Occipital lobe (tissue), 3 donors: ENCODE measurements at places on chromosomes 7 and 10. TPM values are rescaled to one million over a fixed set of nuclear protein-coding genes. Genes with fewer than 3 reads are reported as not detected.

DNA sequence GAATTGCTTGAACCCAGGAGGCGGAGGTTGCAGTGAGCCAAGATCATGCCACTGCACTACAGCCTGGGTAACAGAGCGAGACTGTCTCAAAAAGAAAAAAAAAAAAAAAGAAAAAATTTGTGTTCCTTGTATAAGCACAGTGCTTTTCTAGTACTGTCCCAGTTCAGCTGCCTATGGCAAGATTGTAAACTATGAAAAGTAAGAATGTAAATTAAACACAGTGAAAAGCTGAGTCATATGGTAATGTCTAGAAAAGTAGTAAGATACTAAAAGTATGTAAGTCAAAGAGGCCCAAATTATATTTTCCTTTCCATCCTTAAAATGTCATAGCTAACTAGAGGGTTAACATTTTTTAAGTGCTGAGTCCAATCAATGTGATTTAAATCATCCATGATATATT is 42.8 kb downstream of the RBM20 start:
- no peak for DNase-seq

SUN3 gene
- total RNA-seq = not detected

TSPAN13 gene
- 91.9 TPM for total RNA-seq

- no peak for DNase-seq
Observed at GRCh38 chr10:33381451-33382215, 47.2 kb upstream of the NRP1 start.

- DNase-seq = no peak
Observed at GRCh38 chr7:19106241-19107080, 11.0 kb downstream of the TWIST1 start.

SFTPA1 gene
- 0.16 TPM for total RNA-seq

PGAM1 gene
- total RNA-seq = 109 TPM

TAS2R5 gene
- total RNA-seq = 3.4 TPM

GRCh38 chr10:94200146-94200837 is 162.4 kb downstream of the NOC3L start:
- no peak for DNase-seq

GRCh38 chr10:104032144-104032775 is 53.4 kb downstream of the COL17A1 start:
- DNase-seq = no peak

DNA sequence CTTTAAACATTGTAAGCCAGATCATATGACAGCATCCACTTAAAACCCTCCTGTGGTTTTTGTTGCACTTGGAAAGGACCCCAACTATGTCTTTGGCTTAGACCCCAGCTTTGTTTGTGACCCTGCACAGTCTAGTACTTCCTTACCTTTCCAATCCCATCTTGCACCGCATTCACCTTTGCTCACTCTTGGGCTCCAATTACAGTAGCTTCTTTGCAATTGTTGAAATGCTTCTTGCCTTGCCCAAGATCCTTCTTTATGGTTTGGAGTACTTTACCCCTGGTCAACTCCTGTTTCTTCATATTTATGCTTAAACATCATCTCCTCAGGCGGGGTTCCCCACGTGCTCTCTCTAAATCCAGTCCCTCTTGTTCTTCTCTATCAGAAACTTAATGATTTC is 162.6 kb downstream of the PTEN start:
- DNase-seq = no peak

GRCh38 chr7:28570970-28571288 is 158.6 kb downstream of the CREB5 start:
- no peak for DNase-seq

- no peak for DNase-seq
Observed at GRCh38 chr7:2614631-2615330, 17.0 kb upstream of the TTYH3 start.

BLOC1S2 gene
- 44.0 TPM for total RNA-seq

- DNase-seq = no peak
Observed at GRCh38 chr7:131543298-131543697, 13.1 kb downstream of the PODXL start.

GSDME gene
- 38.2 TPM for total RNA-seq

DNA sequence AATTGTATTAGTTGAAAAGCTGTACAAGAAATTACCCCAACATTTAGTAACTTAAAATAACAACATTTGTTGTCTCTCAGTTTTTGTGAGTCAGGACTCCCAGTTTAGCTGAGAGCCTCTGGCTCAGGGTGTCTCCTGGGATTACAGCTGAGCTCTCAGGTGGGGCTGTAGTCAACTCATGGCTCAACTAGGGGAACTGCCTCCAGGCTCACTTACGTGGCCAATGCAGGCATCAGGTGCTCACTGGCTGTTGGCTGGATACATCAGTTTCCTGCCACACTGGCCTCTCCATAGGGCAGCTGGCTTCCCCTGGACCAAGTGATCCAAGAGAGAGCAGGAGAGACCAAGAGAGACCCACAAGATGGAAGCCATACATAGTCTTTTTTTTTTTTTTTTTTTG is 17.5 kb downstream of the CCNY start:
- no peak for DNase-seq

GRCh38 chr7:4809091-4809591 is 33.7 kb downstream of the AP5Z1 start:
- DNase-seq = no peak

JAKMIP3 gene
- 4.8 TPM for total RNA-seq

- no peak for DNase-seq
Observed at GRCh38 chr10:22310928-22311327, 5.3 kb upstream of the COMMD3 start.

- DNase-seq = no peak
Observed at GRCh38 chr7:2575046-2575732, 16.4 kb downstream of the IQCE start.

DNA sequence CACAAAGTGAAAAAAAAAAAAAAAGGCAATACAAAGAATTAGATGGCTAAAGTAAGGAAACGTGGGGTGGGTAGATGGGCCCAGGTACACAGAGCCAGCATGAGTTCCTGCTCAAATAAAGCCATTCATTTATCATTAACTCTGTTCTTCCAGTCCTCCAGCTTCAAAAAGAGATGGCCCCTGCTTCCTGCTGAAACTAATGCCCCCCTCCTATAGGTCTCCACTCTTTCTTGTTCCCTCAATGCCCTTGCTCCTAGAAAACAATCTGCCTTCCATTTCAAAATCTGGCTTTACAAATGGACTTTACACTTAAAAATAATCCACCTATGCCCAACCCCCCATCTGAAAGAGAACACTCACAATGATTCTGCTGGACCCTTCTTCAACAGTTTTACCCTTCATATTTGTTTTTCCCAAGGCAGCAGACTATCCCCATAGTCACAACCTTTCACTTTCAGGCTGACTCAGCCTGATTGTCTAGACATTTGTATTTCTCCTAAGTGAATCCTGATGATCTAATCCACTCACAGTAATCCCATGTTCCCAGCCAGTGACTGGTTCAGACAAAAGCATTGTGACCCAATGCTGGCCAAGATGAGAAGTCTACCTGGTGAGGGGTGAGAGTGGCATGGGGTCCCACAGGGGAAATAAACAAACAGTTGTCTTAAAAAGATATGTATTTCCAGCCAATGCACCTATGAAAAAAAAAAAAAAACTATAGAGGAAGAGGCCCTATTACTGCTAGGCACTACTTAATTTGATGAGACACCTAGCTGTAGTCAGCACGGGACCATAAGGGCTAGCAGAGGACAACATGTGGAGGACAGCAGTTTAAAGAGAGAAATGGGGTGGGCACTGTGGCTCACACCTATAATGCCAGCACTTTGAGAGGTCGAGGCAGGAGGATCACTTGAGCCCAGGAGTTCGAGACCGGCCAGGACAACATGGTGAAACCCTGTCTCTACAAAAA is 74.6 kb upstream of the GRID1 start:
- DNase-seq = no peak

DNA sequence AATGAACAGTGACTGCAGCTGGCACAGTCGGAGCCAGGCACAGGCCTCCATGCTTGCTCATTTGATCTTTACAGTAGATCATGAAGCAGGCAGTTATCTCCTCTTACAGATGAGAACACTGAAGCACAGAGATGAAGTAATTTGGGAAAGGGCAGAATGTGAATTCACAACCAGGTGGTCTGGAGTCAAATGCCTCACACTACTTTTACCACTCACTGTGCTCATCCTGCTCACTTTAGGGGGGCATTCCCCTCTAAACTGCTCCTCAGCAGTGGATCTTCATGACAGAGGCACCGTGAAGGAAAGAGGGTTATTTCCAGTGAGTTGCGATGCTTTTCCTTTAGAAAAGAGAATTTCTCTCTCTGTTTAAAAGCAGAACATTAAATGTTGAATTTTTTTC is 15.1 kb downstream of the SNX10 start:
- no peak for DNase-seq

DNA sequence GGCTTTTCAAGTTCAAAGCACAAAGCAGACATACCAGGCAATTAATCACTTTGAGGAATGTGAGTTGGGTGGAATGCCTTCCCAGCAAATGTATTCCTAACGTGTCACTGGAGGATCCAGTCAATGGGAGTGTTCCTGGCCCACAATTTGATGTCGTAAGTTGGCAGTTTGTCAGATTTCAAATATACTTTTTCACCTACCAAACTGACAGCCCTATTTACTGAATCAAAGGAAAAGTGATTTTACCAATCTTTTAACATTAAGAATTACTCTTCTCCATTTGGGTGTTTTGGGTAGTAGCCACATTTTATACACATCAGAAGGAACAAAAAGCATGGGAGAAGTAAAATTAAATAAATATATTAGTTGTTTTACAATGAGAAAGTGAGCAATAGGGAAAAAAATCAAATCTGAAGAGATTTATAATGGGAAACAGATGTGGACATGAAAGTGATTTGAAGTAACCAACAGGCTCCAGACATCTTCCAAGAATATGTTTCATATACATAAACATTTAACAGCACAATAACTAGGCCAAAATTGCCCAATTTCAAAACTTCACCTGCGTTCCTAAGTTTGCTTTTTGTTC is 222.9 kb downstream of the MTERF1 start:
- DNase-seq = no peak

GRCh38 chr10:113331961-113332360 is 220.9 kb upstream of the HABP2 start:
- DNase-seq = no peak

OR2A1 gene
- total RNA-seq = not detected

- no peak for DNase-seq
Observed at GRCh38 chr7:824081-824480, 8.2 kb upstream of the SUN1 start.

HOXA6 gene
- not detected for total RNA-seq

- peak; percentile 61 for DNase-seq
Observed at GRCh38 chr7:30778255-30779025, 7.2 kb downstream of the MINDY4 start.

BICC1 gene
- total RNA-seq = 7.6 TPM

SPDYE8 gene
- total RNA-seq = not detected

DNA sequence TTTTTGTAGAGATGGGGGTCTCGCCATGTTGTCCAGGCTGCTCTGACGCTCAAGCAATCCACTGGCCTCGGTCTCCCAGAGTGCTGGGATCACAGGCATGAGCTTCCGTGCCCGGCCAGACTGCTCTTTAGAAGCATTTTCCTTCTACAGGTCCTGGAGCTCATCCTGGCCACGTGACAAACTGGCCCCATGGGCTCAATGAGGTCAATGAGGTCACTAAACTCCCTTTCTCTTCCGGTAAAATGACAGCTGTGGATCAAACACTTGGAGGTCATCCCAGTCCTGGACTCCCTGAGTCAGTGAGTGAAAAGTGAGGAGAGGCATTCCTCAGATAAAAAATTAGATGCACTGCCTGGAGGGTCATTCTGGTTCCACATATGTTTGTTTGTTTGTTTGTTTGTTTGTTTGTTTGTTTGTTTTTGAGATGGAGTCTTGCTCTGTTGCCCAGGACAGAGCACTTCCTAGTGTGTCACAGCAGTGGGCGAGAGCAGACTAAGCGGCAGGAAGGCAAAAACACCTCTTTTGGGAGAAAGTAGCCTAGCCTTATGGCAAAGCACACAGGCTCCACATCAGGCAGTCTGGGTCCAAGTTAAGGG is 134.9 kb downstream of the TNS3 start:
- DNase-seq = no peak

GRCh38 chr7:107560898-107561516 is 2.7 kb downstream of the COG5 start:
- no peak for DNase-seq

- no peak for DNase-seq
Observed at GRCh38 chr10:49040601-49041000, 74.7 kb downstream of the VSTM4 start.

DNA sequence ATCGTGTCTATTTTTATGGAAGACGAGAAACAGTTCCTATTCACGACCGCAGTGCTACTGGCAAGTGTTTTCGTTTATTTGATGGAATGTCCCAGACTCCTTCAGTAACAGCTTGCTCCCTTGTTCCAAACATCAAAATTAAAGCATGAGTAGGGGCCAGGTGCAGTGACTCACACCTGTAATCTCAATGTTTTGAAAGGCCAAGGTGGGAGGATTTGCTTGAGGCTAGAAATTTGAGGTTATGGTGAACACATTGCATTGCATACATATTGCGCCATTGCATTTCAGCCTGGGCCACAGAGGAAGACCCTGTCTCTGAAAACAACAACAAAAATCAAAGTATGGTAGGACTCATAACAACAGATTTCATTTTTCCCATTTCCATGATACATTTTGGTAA is 22.8 kb downstream of the PTTG1IP2 start:
- no peak for DNase-seq

DNA sequence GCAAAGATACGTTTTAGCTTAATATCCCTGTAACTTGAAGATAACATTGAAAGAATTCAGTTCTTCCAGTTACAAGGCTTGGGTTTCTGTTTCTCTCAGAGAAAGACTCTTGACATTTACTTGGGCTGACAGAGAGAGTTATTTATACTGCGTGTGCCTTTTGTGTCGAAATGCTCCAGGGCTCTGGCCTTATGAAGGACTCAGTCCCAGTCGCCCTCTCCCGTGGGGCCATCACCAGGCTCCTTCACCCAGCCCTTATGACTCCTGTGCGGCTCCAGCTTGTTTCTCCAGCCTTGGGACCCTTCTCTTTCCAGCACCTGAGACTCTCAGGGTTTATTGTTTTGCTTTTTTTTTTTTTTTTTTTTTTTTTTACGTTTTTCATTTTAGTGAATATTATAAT is 242.3 kb upstream of the DKK1 start:
- no peak for DNase-seq

GRCh38 chr10:104300736-104301292 is 31.8 kb downstream of the GSTO2 start:
- peak; percentile 83 for DNase-seq

- no peak for DNase-seq
Observed at GRCh38 chr7:28151965-28152364, 28.6 kb downstream of the JAZF1 start.

GRCh38 chr10:91576096-91576545 is 56.8 kb downstream of the PPP1R3C start:
- no peak for DNase-seq

NPSR1 gene
- total RNA-seq = not detected

- DNase-seq = no peak
Observed at GRCh38 chr7:22726907-22727713, at the start of gene IL6. TSS of gene IL6 (plus strand) at chr7:22727200. CDS start at chr7:22727263, 63 bp downstream.
